ENCODE measurements at places on chromosomes 3 and 15.

DNA sequence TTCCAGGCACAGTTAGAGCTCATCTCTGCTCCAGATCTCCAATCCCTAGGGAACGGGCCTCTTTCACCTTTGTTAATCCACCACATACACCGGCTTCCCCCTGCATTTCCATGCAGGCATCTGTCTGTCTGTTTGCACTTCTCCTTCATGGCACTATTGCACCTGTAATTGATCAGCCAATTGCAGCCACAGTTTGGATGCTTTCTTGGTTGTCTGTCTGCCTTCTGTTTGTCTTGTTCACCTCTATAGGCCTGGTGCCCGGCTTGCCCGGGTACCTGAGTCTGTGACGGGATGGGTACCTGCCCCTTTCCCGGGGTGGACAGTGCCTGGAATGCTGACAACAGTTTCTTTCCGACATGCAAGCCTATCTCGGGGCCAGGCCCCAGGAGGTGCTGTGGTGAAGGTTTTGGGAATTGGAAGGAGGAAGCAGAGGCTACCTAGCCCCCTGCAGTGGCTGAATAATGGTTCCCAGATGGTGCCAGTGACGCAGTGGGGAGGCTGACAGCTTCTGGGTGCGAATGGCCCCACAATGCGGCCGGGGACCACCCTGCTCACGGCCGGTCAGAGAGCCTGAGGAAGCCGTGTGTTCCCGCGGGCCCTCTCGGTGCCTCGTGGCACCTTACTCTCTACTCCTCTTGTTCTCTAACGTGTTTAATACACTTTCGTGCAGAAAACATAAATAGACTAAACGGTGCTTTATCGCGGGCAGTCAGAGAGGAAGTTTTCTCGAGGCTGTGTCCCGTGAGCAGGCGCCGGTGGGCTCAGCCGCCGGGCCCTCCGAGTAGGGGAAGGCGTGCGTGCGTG, 31.3 kb upstream of the RAB6B start:
- no peak overlapping the region for H3K27ac ChIP-seq
- DNase-seq, result peak; percentile 20
- H3K36me3 ChIP-seq, result no peaks in the 10 kb centered on the region
- peaks cover 27% of the 10 kb centered on the region for H3K27me3 ChIP-seq
- H3K4me3 ChIP-seq, result peak overlapping the region; percentile 84

DNA sequence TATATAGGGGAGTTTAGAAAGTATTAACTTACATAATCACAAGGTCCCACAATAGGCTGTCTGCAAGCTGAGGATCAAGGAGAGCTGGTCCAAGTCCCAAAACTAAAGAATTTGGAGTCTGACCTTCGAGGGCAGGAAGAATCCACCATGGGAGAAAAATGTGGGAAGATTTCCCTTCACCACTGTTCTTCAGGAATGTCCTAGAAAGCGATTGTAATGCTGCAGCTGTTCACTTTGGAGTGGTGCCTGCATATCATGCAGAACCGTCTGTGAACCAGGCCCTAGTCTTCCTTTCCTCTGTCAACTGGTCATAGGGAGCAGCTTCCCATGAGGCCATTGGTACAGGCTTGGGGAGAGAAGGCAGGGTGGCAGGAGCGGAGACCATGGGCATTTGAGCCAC, 497.9 kb upstream of the ARPP21 start:
- no peak overlapping the region for H3K27ac ChIP-seq
- no peaks in the 10 kb centered on the region for H3K4me1 ChIP-seq
- DNase-seq, result no peak
- no peak overlapping the region for H3K4me3 ChIP-seq
- no peaks in the 10 kb centered on the region for H3K27me3 ChIP-seq

- H3K36me3 ChIP-seq, result peaks cover 15% of the 10 kb centered on the region
- no peaks in the 10 kb centered on the region for H3K27me3 ChIP-seq
- no peak overlapping the region for H3K4me3 ChIP-seq
- DNase-seq, result no peak
These were observed 27.1 kb upstream of the ACKR4 start for GRCh38 chr3:132570016-132570415.

DNA sequence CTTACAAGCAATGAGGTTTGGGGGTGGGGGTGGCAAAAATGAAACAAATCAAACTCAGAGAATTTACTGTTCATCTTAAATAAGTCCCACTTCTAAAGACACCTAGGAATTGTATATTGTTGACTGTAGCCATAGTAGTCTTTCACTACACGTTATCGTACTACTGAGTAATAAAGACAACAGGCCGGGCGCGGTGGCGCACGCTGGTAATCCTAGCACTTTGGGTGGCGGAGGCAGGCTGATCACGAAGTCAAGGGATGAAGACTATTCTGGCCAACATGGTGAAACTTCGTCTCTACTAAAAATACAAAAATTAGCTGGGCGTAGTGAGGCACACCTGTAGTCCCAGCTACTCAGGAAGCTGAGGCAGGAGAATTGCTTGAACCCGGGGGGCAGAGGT, 231.6 kb downstream of the CTNNB1 start:
- H3K4me3 ChIP-seq, result no peak overlapping the region
- H3K27me3 ChIP-seq, result no peaks in the 10 kb centered on the region
- peaks cover 3% of the 10 kb centered on the region for H3K36me3 ChIP-seq
- no peak for DNase-seq

GRCh38 chr3:71064956-71065763, 518.4 kb downstream of the FOXP1 start:
- DNase-seq, result peak; percentile 52
- H3K4me3 ChIP-seq, result peak overlapping the region; percentile 92
- peaks cover 29% of the 10 kb centered on the region for H3K4me1 ChIP-seq
- H3K27me3 ChIP-seq, result peaks cover 47% of the 10 kb centered on the region
- H3K36me3 ChIP-seq, result no peaks in the 10 kb centered on the region

GRCh38 chr3:149151843-149152242, 22.4 kb downstream of the HPS3 start:
- no peak overlapping the region for H3K4me3 ChIP-seq
- peaks cover 12% of the 10 kb centered on the region for H3K36me3 ChIP-seq
- H3K4me1 ChIP-seq, result no peaks in the 10 kb centered on the region
- no peaks in the 10 kb centered on the region for H3K27me3 ChIP-seq
- no peak overlapping the region for H3K27ac ChIP-seq

DNA sequence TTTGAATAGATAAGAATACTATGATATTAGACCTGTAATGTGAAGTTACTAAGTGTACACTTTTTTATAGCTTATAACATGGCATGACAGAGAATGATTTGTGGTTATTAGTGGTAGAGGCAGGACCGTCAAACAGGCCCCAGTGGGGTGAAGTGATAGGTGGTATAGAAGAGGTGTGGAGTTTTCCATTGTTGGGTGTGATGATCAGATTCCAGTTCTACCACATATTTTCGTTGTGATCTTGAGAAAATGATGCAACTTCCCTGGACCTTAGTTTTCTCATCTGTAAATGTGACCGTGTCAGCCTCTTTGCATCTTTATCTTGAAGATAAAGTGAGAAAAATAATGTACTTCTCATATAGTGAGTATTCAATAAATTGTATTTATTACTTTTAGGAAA, 30.3 kb upstream of the UTS2B start:
- peaks cover 5% of the 10 kb centered on the region for H3K4me1 ChIP-seq
- DNase-seq, result no peak
- H3K36me3 ChIP-seq, result peaks cover 24% of the 10 kb centered on the region
- H3K4me3 ChIP-seq, result no peak overlapping the region
- H3K27ac ChIP-seq, result no peak overlapping the region

GRCh38 chr3:15623535-15624440, 22.2 kb downstream of the BTD start:
- H3K27ac ChIP-seq, result no peak overlapping the region
- DNase-seq, result no peak
- H3K36me3 ChIP-seq, result peaks cover 31% of the 10 kb centered on the region
- H3K27me3 ChIP-seq, result no peaks in the 10 kb centered on the region
- H3K4me1 ChIP-seq, result no peaks in the 10 kb centered on the region

GRCh38 chr15:52095597-52096262, 16.8 kb downstream of the BCL2L10 start:
- no peak overlapping the region for H3K4me3 ChIP-seq
- H3K27me3 ChIP-seq, result no peaks in the 10 kb centered on the region
- H3K36me3 ChIP-seq, result no peaks in the 10 kb centered on the region
- H3K27ac ChIP-seq, result no peak overlapping the region

GRCh38 chr15:55247766-55248427, 41.7 kb downstream of the RAB27A start:
- H3K27ac ChIP-seq, result no peak overlapping the region
- no peak overlapping the region for H3K4me3 ChIP-seq
- H3K4me1 ChIP-seq, result no peaks in the 10 kb centered on the region
- no peaks in the 10 kb centered on the region for H3K27me3 ChIP-seq
- no peak for DNase-seq

DNA sequence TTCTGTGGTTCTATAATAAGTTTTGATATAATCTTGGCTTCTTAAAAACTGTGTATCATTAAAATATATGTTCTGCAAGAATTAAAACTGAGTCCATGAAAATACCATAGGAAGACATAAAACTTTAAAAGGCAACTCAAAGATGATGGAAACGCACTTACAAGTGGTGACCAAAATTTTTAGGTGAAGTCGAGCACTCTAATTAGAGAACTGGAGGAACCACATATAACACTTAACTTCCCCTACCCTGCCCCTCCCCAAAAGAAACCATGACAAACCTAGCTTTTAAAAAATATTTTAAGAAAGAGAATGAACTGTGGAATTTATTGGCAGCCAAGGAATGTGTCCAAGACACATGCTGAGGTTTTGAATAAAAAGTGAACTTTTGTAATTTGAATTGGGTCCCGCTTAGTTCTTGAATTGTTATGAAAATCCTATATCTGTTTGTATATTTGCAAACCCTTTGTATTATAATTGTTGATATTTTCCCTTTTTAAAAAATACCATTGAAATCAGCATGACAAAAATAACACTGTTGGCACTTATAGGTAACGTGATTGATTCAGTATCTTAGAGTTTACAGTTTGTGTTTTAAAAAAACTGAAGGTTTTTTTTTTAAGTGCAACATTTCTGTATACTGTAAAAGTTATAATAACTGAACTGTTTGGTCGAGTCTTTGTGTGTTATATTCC, 7.7 kb downstream of the NR2F2 start:
- peaks cover 85% of the 10 kb centered on the region for H3K36me3 ChIP-seq
- H3K4me1 ChIP-seq, result peaks cover 78% of the 10 kb centered on the region
- peak overlapping the region; percentile 98 for H3K27ac ChIP-seq
- peak overlapping the region; percentile 96 for H3K4me3 ChIP-seq
- H3K27me3 ChIP-seq, result peaks cover 93% of the 10 kb centered on the region

DNA sequence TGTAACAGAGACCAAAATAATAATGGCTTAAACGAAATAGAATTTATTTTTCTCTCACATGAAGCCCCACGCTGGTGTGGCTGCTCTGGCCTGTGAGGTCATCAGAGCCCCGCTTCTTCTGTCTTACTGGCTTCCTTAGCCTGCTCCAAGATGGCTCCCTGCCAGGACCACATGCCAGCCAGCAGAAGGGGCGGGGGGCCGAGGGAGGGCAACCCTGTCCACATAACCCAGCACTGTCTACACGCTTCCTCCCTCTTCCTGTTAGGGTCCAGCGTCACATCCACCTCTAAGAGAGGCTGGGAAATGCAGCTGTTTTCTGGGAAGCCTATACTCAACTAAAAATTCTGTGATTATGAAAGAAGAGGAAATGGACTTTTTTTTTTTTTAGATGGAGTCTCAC, 107.9 kb upstream of the DLG1 start:
- H3K4me3 ChIP-seq, result no peak overlapping the region
- peak overlapping the region; percentile 12 for H3K27ac ChIP-seq
- peaks cover 3% of the 10 kb centered on the region for H3K36me3 ChIP-seq

GRCh38 chr15:63322541-63322940, 45.1 kb downstream of the APH1B start:
- no peak for DNase-seq
- peak overlapping the region; percentile 90 for H3K27ac ChIP-seq
- peaks cover 37% of the 10 kb centered on the region for H3K4me1 ChIP-seq
- H3K4me3 ChIP-seq, result no peak overlapping the region

- peaks cover 4% of the 10 kb centered on the region for H3K4me1 ChIP-seq
- no peak overlapping the region for H3K27ac ChIP-seq
- no peak for DNase-seq
- H3K27me3 ChIP-seq, result peaks cover 37% of the 10 kb centered on the region
These were observed 1.4 kb upstream of the GPR156 start for GRCh38 chr3:120286465-120286864.

- no peaks in the 10 kb centered on the region for H3K36me3 ChIP-seq
- H3K4me1 ChIP-seq, result peaks cover 8% of the 10 kb centered on the region
- no peak overlapping the region for H3K27ac ChIP-seq
- no peak overlapping the region for H3K4me3 ChIP-seq
- no peak for DNase-seq
- H3K27me3 ChIP-seq, result no peaks in the 10 kb centered on the region
These were observed 33.6 kb upstream of the PLSCR5 start for GRCh38 chr3:146638718-146639117.

- H3K27me3 ChIP-seq, result peaks cover 84% of the 10 kb centered on the region
- H3K4me1 ChIP-seq, result peaks cover 53% of the 10 kb centered on the region
- no peak for DNase-seq
- H3K27ac ChIP-seq, result no peak overlapping the region
These were observed 243.1 kb downstream of the TLE3 start for GRCh38 chr15:69854521-69855181.

DNA sequence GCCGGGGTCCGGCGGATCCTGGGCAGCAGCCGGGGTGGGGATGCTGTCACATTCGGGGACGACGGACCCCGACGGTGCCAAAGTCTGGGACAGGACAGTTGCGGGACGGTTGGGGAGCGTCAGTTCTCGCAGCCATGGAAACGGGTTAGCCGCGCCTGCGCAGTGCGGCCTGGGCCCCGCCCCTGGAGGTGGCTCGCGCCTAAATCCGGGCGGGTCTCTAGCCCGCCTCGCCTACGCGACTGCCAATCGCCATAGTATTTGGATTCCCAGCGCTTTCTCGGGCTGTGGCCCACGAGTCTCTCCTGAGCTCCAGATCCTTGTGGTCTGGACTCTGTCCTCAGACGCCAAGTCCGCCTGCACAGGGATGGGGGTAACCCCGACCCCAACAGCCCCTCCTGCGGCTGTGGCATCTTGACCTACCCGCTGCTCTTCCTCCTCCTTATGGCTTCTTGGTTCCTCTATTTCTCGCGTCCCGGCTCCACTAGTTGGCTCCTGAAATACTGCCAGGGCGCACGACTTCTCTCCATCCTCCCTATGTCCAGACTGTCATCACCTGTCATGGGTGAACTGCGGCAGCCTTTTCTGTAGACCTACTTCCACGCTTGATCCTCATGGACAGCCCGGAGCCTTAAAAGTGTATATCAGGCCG, at the start of gene ZMYND10:
TSS of gene ZMYND10 (minus strand) at position 147 of the 649 bp plus-strand sequence. CDS start 153 bp downstream, outside the sequence.
- no peaks in the 10 kb centered on the region for H3K36me3 ChIP-seq
- H3K27me3 ChIP-seq, result peaks cover 35% of the 10 kb centered on the region
- peaks cover 25% of the 10 kb centered on the region for H3K4me1 ChIP-seq

GRCh38 chr15:78873793-78874765, 1.4 kb downstream of the MORF4L1 start:
- peak overlapping the region; percentile 100 for H3K4me3 ChIP-seq
- no peak for DNase-seq
- H3K36me3 ChIP-seq, result peaks cover 4% of the 10 kb centered on the region
- peaks cover 63% of the 10 kb centered on the region for H3K4me1 ChIP-seq
- peak overlapping the region; percentile 100 for H3K27ac ChIP-seq
- peaks cover 7% of the 10 kb centered on the region for H3K27me3 ChIP-seq

GRCh38 chr3:10551821-10552630, 46.6 kb upstream of the ATP2B2 start:
- H3K4me3 ChIP-seq, result no peak overlapping the region
- no peak for DNase-seq
- peaks cover 79% of the 10 kb centered on the region for H3K4me1 ChIP-seq
- no peaks in the 10 kb centered on the region for H3K36me3 ChIP-seq

GRCh38 chr3:24363242-24363641, 131.4 kb downstream of the THRB start:
- peaks cover 4% of the 10 kb centered on the region for H3K4me1 ChIP-seq
- no peak overlapping the region for H3K4me3 ChIP-seq
- no peaks in the 10 kb centered on the region for H3K36me3 ChIP-seq
- DNase-seq, result no peak
- H3K27ac ChIP-seq, result no peak overlapping the region

GRCh38 chr15:71010472-71010871, 104.8 kb upstream of the THSD4 start:
- no peaks in the 10 kb centered on the region for H3K36me3 ChIP-seq
- no peaks in the 10 kb centered on the region for H3K27me3 ChIP-seq
- no peak for DNase-seq
- H3K27ac ChIP-seq, result no peak overlapping the region
- H3K4me3 ChIP-seq, result no peak overlapping the region
- H3K4me1 ChIP-seq, result no peaks in the 10 kb centered on the region
